ENCODE measurements at places on chromosomes 12 and 14. TPM values are rescaled to one million over a fixed set of nuclear protein-coding genes. Genes with fewer than 3 reads are reported as not detected.

GRCh38 chr14:94690486-94690885, 78.3 kb downstream of the SERPINA3 start:
- no peak overlapping the region for H3K27ac ChIP-seq
- no peak for DNase-seq
- no peaks in the 10 kb centered on the region for H3K27me3 ChIP-seq
- H3K4me3 ChIP-seq, result no peak overlapping the region

DNA sequence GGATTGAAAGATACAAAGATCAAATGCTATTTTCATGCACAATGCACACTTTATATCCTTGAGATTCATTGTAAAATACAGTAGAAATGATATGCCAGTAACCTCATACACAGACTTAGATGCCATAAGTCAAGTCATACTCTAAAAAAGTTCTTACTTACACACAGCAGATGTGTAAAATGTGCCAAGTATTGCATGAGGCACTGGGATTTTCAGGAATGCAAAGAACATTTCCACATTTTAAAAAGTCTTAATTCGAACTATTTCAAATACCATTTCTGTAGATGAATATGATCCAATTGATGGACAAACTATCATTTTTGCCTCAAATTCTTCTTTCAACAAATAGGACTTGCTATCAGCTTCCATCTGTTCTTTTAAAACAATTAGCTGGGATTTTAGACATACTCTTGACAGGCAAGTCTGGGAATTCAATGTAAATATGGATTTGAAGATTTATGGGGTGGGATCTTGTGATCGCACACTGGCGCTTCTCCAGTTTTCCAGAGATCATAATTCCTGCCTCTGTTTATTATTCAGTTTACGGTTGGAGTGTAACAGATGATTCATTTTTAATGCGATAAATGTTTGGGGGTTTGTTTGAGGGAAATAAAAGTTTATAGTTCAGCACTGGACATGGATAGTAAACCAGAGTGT, 183.8 kb downstream of the PAX9 start:
- no peak for DNase-seq
- H3K36me3 ChIP-seq, result no peaks in the 10 kb centered on the region
- H3K27me3 ChIP-seq, result no peaks in the 10 kb centered on the region
- H3K27ac ChIP-seq, result no peak overlapping the region
- H3K4me3 ChIP-seq, result no peak overlapping the region

DNA sequence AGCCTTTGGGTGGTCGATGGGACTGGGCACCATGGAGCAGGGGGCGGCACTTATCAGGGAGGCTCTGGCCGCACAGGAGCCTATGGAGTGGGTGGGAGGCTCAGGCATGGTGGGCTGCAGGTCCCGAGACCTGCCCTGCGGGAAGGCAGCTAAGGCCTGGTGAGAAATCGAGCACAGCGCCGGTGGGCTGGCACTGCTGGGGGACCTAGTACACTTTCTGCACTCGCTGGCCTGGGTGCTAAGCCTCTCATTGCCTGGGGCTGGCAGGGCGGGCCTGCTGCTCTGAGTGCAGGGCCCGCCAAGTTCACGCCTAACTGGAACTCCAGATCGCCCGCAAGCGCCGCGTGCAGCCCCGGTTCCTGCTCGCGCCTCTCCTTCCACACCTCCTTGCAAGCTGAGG, 33.1 kb upstream of the SLCO1B3 start:
- no peak overlapping the region for H3K4me3 ChIP-seq
- no peak overlapping the region for H3K27ac ChIP-seq
- no peaks in the 10 kb centered on the region for H3K27me3 ChIP-seq

DNA sequence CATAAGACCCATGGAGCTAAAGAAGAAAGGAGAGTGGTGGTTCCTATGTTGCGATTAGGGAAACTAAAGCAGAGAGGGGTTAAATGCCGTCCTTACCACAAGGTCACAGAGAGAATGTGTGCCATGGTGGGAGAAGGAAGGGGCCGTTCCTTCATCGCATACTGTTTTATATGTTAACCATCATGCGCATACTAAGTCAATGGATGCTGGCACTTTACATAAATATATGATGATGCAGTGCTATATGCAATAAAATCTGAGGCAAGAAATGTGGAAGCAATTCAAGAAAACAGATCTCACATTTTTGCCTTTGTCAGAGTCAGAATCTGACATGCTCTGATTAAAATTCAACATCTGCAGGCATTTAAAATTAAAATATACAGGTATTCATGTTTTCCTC, 168.1 kb downstream of the BMP4 start:
- H3K36me3 ChIP-seq, result no peaks in the 10 kb centered on the region
- peaks cover 4% of the 10 kb centered on the region for H3K4me1 ChIP-seq
- H3K4me3 ChIP-seq, result no peak overlapping the region
- no peak for DNase-seq

GRCh38 chr12:76337583-76337982, 10.6 kb downstream of the BBS10 start:
- H3K27me3 ChIP-seq, result no peaks in the 10 kb centered on the region
- no peaks in the 10 kb centered on the region for H3K4me1 ChIP-seq
- no peak overlapping the region for H3K4me3 ChIP-seq
- H3K27ac ChIP-seq, result no peak overlapping the region
- DNase-seq, result no peak
- H3K36me3 ChIP-seq, result no peaks in the 10 kb centered on the region

DNA sequence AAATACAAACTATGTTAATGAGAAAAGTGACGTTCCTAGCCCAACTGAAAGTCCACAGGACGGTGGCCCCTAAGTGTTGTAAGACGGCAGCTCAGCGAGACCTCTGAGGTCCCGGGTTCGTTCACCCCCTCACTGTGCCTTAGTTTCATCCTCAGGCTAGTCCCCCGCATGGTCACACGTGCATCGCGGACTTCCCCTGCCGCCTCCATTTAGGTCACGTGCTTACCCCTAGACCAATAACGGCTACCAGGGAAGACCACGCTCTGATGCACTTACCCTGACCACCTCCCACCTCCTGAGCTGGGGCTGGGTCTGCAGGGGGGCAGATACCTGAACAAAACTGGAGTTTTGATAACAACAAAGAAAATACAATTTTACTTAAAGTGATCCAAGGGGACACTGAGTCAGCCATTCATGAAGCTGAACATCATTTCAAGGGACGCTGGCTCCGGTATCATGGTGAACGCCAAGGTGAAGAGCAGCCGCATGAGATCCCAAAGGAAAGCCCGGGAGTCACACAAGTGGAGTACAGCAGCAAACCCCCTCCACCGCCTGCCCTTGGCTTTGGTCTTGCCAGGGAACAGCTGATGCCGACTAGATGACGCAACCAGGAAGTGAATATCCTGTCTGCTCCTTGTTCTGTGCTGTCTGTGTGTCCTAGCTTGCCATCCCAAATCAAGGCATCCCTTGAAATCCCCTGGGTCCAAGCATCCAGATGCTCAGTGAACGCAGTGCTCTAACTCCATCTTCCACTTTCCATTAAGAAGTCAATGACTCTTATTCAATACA, 274.1 kb downstream of the PCNX1 start:
- H3K4me3 ChIP-seq, result no peak overlapping the region
- no peaks in the 10 kb centered on the region for H3K27me3 ChIP-seq
- DNase-seq, result no peak
- peaks cover 3% of the 10 kb centered on the region for H3K4me1 ChIP-seq
- no peaks in the 10 kb centered on the region for H3K36me3 ChIP-seq

DNA sequence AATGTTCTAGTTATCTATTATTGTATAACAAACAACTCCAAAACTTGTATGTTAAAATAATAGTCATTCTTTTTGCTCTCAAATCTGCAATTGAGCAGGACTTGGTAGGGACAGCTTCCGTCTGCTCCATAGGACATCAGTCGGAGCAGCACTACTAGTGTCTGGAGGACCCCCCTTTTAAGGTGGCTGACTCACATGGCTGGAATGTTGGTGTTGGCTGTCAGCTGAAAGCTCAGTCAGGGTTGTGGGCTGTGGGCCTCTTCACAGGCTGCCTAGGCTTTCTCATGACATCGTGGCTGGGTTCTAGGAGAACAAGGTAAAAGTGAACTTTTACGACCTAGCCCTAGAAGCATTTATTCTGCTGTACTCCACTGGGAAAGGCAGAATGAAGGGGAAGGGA, 160.6 kb downstream of the ANO4 start:
- peaks cover 23% of the 10 kb centered on the region for H3K4me1 ChIP-seq
- no peaks in the 10 kb centered on the region for H3K36me3 ChIP-seq
- DNase-seq, result peak; percentile 44
- H3K4me3 ChIP-seq, result no peak overlapping the region
- H3K27me3 ChIP-seq, result no peaks in the 10 kb centered on the region
- H3K27ac ChIP-seq, result peak overlapping the region; percentile 29

Gene KLHDC1
- polyA plus RNA-seq, result 1.2 TPM

Gene SLC4A8
- 20.3 TPM for polyA plus RNA-seq

DNA sequence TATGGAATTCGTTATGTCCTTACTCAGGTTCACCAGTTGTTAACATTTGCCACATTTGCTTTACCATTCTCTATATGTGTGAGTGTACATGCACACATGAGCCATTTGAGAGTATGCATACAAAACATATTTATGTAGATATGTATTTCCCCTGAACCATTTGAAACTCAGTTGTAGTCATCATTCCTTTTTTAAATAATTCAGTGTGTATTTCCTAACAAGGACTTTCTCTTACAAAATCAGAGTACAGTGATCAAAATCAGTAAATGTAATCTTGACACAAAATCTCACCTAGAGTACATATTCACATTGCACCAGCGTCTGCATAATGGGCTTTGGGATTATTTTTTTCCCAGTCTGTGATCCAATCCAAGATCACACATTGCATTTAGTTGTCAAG, 384.9 kb downstream of the DIO2 start:
- no peaks in the 10 kb centered on the region for H3K36me3 ChIP-seq
- no peaks in the 10 kb centered on the region for H3K27me3 ChIP-seq
- H3K4me1 ChIP-seq, result no peaks in the 10 kb centered on the region
- no peak for DNase-seq
- no peak overlapping the region for H3K4me3 ChIP-seq

Gene MUCL1
- polyA plus RNA-seq, result not detected

DNA sequence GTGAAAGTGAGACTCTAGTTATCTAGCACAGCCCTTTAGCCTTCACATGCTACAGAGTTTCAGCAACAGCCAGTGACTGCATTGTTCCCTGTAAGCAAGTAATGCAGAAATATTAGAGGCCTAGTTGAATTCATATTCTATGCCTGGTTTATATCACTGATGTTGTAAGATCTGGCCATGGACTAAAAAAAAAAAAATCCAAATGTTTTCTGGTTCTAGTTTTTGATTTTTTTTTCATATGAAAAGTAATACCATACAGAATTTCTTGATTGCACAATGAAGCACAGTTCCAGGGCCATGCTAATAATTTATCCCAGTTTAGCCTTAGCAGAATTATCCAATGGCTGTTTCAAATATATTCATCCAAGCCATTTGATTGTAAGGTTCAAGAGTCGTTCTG, 341.5 kb upstream of the DDHD1 start:
- no peaks in the 10 kb centered on the region for H3K27me3 ChIP-seq
